ENCODE measurements at places on chromosomes 2 and 18. TPM values are rescaled to one million over a fixed set of nuclear protein-coding genes. Genes with fewer than 3 reads are reported as not detected.

DNA sequence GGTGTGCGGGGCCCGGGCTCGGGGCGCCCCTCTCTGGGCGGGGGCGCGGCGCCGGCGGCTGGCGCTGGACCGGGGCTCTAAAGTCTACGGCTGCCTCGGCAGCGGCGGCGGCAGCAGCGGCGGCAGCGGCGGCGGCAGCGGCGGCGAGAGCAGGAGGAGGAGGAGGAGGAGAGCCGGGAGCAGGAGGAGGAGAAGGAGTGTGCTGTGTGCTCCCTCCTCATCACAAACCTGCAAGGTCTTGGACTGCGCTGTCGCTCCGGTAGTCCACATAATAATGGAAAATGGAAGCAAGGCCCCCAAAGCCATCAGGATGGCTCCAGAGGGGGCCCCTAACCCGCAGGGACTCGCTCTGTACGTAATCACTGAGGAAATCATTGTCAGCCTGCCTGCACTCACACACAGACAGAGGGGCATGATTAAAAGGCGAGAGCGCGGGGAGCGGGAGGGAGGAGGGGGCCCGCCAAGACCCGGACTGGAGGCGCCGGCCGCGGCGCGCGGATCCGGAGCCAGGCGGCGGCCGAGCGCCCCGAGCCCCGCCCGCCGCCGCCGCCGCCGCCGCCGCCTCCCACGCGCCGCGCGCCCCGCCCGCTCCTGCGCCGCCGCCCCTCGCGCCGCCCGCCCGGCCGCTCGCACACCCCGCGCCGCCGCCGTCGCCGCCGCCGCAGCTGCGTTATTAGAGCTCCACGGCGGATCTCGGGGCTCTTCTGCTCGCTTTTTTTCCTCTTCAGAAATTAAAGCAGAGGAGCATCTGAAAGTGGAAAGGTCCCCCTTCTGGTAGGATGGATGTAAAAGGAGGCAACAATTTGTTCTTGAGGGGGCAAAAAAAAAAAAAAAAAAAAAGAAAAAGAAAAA lies at the start of gene ZNF521:
ZNF521 (minus strand) TSS at position 390 of the 852 bp plus-strand sequence. CDS start 1,220 bp downstream, outside the sequence.
- DNase-seq = peak; percentile 69
- peak within 1 kb of the TSS; percentile 94 for H3K27ac ChIP-seq
- H3K36me3 ChIP-seq = no peaks in the 10 kb centered on the region
- peak within 1 kb of the TSS; percentile 96 for H3K4me3 ChIP-seq
- peaks cover 62% of the 10 kb centered on the region for H3K27me3 ChIP-seq

DNA sequence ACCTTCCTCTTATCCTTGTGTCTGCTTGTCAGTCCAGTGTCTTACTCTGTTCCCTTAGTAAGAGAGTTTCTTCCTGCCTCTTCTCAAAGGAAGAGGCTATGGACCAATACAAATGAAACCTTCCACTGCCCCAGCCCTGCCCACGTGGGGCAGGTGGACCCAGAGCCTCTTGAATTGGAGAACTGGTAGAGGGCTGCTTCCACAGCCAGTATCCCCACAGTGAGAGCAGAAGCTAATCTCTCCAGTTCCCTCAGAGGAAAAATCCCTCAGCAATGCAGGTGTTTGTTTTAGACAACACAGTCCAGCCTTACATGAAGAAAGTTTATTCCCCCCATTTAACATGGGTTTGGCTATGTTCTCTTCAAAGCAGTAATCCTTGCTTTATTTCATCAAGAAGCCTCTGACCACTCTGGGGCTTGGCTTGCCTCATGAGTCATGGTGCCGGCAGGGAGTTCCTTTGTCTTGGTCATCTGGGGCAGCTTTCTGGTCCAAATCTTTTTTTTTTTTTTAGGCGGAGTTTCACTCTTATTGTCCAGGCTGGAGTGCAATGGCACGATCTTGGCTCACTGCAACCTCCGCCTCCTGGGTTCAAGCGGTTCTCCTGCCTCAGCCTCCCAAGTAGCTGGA lies 6.5 kb upstream of the CYBRD1 start:
- H3K27me3 ChIP-seq = peaks cover 33% of the 10 kb centered on the region
- no peak overlapping the region for H3K4me3 ChIP-seq
- DNase-seq = no peak
- peaks cover 3% of the 10 kb centered on the region for H3K4me1 ChIP-seq

Gene CRYGD
- total RNA-seq = not detected

Gene RAX
- total RNA-seq = not detected

Gene UGT1A5
- not detected for total RNA-seq

DNA sequence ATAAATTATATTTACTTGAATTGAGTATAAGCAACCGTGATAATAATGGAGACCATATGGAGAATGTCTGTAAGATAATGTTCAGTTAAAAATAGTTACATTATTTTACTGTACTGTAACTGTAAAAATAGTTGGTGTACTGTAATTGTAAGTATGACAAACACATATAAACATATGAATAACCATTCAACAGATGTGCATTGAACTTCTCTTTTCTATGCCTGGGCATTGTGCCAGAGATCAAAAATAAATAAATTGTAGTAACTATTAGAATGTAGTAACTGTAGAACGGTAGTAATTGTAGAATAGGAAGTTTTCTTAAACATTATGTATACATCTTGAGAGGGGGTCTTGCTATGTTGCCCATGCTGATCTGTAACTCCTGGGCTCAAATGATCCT lies 287.4 kb upstream of the EPAS1 start:
- H3K27ac ChIP-seq = no peak overlapping the region
- peaks cover 4% of the 10 kb centered on the region for H3K4me1 ChIP-seq
- no peaks in the 10 kb centered on the region for H3K36me3 ChIP-seq
- H3K4me3 ChIP-seq = no peak overlapping the region
- H3K27me3 ChIP-seq = peaks cover 5% of the 10 kb centered on the region

Gene SLC9A4
- 0.62 TPM for total RNA-seq

GRCh38 chr18:12079491-12080237 lies 14.0 kb upstream of the ANKRD62 start:
- peaks cover 32% of the 10 kb centered on the region for H3K27me3 ChIP-seq
- no peak overlapping the region for H3K4me3 ChIP-seq
- H3K4me1 ChIP-seq = no peaks in the 10 kb centered on the region
- no peaks in the 10 kb centered on the region for H3K36me3 ChIP-seq

DNA sequence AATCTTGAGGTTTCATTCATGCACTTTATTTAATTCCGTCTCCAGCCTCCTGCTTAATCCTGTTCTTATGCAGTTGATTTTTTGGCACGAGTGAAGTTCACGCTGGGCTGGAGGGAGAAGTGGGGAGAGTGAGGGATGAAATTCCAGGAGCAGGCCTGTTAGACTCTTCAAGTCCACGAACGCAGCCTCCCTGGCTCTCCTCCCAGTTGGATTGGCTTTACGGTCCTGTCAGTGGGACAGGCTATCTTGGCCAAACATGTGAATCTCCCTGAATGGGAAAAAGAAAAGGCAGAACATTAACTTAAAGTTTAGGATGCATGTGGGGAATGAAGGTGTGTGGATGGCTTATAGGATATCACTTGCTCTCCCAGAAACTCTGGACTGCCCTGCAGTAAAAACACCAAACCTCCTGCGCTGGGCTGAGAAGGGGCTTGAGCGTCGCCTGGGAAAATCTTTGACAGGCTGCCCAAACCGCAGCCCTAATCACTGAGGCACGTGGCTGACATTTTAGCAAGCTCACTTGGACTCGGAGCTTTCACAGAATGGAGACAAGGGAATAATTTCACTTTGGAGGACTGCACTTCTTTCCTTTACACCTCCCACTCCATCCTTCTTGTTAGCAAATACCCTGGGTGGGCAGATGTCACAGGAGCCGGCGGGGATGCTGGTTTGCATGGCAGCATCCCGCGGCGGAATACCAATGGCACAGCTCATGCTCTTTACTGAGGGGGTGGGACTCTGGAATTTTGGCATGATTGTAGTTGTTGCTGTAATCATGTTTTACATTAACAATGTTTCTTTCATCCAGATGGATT lies 93.9 kb downstream of the ACKR3 start:
- DNase-seq = no peak
- peaks cover 2% of the 10 kb centered on the region for H3K36me3 ChIP-seq
- H3K4me3 ChIP-seq = no peak overlapping the region
- no peak overlapping the region for H3K27ac ChIP-seq
- peaks cover 25% of the 10 kb centered on the region for H3K27me3 ChIP-seq
